ENCODE measurements at places on chromosomes 4 and X.

- no peak for DNase-seq
Measured at GRCh38 chr4:147981305-147981704, 249.4 kb downstream of the ARHGAP10 start.

DNA sequence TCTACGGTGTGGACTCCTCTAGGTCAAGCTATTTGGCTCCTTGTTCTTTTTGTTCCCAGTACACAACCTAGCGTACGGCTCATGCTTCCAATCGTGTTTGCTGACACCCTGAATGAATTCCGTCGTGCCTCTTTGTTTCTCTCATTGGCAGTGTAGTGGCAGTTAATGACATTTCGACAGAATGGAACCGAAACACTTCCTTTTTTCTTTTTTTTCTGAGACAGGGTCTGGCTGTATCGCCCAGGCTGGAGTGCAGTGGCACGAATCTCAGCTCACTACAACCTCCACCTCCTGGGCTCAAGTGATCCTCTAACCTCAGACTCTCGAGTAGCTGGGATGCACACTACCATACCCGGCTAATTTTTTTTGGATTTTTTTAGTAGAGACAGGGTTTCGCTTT lies 113.3 kb upstream of the ATP6AP2 start:
- no peak for DNase-seq

DNA sequence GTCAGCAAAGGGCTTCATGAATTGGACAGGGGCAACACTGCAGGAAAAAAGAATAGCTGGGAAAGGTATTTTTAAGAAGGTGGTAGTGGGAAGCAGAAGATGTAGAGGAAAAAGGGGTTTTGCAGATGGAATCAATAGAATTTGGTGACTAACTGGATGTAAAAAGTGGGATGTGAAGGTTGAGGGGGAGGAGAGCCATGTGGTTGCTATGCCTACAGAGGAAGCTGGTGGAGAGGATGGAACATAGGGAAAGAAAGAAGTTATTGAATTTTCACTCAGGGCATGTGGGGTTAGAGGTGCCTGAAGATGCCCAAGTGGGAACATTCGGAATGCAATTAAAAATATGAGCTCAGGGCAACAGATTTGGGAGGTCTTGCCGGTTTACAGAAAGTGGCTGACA lies 33.0 kb downstream of the REELD1 start:
- DNase-seq, result no peak

DNA sequence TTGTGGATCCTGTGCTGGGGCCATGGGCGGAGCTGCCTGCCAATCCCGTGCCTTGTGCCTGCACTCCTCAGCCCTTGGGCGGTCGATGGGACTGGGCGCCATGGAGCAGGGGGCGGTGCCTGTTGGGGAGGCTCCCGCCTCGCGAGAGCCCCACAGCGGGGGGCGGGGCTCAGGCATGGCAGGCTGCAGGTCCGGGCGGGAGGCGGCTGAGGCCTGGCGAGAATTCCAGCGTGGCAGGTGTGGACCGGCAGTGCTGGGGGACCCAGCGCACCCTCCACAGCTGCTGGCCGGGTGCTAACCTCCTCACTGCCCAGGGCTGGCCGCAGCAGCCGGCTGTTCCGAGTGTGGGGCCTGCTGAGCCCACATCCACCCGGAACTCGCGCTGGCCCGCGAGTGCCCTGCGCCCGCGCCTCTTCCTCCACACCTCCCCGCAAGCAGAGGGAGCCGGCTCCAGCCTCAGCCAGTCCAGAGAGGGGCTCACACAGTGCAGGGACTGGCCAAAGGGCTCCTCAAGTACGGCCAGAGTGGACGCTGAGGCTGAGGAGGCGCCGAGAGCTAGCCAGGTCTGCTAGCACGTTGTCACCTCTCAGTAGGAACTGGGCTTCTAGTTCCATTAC lies 85.9 kb downstream of the GBA3 start:
- DNase-seq, result no peak

- no peak for DNase-seq
Measured at GRCh38 chr4:174600391-174600790, 78.1 kb upstream of the HPGD start.

DNA sequence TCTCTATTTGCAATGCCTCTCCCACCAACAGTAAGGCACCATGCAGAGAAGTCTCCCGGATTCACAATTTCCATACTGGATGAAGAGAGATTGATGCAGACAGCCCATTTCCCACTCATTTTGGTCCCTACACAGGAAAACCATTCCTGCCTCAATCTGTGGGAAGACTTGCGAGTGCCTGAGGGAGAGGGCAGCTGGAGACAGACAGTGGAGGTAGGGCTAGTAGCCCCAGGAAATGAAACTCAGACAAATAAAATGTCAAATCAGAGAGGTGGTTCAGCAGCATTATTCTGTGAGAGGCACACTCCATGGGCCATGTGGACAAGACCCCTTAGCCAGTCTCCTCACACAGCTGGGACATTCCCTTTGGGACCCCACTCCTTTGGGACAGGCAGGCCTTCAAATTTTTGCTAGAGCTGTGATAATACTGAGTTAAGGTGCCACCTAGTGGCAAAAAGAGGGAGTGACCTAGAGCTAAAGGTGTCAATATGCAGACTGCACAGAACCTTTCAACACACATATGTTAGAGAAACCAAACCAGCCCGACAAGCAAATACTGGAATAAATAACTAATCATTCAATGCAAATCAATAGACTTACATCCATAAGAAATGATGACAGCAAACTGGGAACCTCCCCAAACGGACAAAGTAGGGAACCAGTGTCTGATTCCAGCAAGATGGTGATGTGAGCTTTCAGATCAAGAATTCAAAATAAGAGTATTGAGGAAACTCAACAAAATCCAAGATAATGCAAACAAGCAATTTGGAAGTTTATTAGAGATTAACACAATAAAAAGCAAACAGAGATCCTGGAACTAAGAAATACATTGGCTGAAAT lies 1865.3 kb upstream of the AGA start:
- no peak for DNase-seq

- no peak for DNase-seq
Measured at GRCh38 chrX:39652336-39652735, 445.4 kb downstream of the BCOR start.

- no peak for DNase-seq
Measured at GRCh38 chr4:15457406-15458201, 12.1 kb upstream of the CC2D2A start.

DNA sequence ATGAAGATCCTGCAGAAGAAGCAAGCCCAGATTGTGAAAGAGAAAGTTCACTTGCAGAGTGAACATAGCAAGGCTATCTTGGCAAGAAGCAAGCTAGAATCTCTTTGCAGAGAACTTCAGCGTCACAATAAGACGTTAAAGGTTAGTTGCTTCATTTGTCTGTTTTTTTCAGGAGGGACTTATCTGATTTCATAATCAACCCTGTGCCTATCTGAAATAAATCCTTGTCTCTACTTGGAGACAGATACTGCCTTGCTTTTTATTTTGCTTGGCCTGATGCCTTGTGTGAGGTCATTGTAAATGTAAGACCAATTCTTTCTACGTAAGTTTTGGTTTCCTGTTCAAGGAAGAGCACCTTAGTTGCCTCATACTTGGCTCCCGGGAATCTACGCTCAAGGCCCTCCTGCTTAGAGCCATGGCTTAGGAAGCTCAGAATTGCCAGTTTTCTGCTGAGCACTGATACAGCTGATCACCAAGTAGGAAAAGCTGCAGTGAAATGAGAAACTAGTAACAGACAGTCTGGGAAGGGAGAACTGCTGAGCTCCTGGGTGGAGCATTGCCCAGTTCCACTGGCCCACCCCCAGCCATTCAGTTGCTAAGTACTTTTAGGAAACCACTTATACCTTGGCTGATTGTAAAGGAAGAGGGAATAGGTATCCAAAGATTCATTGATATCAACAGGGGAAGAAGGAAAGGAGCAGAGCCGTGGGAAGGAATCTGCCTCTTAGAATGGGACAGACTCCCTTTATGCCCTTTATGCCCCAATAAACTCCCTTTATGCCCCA lies 41.8 kb downstream of the RBBP7 start:
- no peak for DNase-seq

- no peak for DNase-seq
Measured at GRCh38 chrX:49101629-49101984, 21.9 kb upstream of the WDR45 start.

- no peak for DNase-seq
Measured at GRCh38 chr4:74366367-74366911, 1.5 kb downstream of the EREG start.

- DNase-seq, result no peak
Measured at GRCh38 chr4:124804041-124804440, 91.5 kb upstream of the ANKRD50 start.

DNA sequence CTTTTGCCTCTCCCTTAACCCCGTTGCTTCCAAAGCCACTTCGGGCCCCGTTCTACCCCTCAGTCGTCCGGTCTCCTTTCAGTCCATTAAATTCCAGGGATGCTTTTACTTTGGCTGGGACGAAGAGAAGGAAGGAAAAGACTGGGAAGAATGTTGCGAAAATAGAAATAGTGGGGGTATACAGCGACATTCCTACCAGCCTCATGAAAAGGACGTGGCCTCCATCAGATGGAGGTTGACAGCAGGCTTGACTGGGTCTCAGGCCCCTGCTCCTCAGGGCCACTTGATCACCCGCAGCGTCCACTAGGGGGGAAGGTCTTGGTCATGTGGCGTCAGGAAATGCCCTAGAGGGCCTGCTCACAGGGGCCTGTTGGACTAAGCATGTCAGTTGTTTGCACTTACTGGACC lies 657 bp upstream of the ANKRD50 start:
- DNase-seq, result no peak

GRCh38 chr4:152245680-152246079 lies 290.2 kb downstream of the FBXW7 start:
- no peak for DNase-seq

DNA sequence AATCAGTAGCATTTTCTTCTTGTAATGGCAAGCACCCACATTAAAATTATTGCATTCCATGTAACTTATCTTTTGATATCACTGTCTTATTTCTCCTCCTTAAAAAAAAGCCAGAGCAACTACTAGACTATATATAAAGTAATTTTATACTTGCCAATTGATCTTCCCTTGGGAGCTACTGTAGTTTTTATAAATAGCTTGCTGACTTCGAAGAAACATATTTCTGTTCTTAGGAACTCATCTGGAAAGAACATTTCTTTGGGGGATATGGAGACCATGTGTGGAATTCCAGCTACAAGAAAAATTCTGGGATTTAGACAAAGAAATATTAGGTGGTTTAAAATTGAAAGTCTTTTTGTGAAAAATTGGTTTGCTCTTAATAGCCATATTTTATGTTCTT lies 94.9 kb downstream of the BMPR1B start:
- DNase-seq, result no peak

DNA sequence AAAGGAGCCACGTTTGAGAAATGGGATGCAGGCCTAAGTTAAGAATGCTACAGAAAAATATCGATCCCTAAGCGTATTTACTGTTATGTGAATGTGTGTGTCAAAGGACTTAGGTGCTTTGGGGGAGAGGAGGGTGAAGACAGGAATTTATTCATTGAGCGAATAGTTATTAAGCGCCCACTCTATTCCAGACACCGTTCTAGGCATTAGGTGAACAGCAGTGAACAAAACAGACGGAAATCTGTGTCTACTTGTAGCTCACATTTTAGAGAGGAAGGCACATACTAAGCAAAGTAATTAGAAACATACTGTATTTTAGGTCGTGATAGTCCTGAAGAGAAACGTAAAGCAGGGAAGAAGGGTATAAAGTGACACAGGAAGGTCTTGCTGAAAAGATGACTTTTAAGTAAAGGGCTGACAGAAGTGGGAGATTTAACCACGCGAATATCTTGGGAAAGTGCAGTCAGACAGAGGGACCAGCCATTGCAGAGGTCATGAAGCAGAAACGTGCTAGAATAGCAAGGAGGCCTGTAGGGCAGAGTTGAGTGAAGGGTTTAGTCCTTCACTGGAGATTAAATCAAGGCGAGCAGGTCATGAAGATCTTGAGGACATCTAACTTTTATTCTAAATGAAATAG lies 541 bp downstream of the AIMP1 start:
- DNase-seq, result no peak

GRCh38 chrX:22662776-22663175 lies 337.0 kb upstream of the DDX53 start:
- no peak for DNase-seq

- no peak for DNase-seq
Measured at GRCh38 chr4:160406263-160406825, 1303.5 kb downstream of the RAPGEF2 start.

- no peak for DNase-seq
Measured at GRCh38 chr4:186946682-186947294, 223.1 kb upstream of the FAT1 start.

DNA sequence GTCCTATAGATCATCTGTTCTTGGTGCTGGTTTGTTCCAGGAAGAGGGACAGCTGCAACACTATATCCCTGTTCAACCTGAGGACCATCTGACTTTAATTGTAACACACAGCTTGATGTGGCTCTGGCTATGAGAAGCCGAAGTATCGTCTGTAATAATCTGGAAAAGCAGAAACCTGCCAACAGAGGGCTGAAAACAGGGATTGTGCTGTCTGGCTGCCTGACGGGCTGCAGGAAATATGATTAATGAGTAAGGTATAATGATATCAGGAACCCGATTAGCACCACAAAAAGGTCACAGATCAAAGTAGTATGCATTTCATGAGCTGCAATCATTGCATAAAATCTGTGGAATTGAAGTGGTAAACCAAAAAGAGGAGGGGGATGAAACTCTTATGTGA lies 170.4 kb upstream of the MAB21L2 start:
- DNase-seq, result no peak

GRCh38 chrX:135923353-135923752 lies 29.8 kb downstream of the SAGE1 start:
- DNase-seq, result no peak

DNA sequence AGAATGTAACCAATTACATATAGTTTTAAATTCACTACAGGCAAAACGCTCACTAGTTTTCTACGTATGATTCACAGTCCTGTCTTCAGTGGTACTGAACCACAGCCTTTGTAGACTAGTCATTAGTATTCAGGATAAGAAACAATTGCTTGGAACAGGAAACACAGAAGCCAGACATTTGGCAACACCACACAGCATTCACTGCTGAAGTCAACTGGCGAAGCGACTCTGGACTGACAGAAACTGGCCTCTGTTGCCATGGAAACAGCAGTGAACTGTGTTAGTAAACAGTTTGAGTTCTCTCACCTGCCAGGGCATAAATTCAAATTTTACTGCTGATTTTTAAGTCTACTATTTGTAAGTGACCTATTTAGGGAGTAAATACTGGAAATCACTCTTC lies 57.6 kb downstream of the MAPK10 start:
- no peak for DNase-seq

DNA sequence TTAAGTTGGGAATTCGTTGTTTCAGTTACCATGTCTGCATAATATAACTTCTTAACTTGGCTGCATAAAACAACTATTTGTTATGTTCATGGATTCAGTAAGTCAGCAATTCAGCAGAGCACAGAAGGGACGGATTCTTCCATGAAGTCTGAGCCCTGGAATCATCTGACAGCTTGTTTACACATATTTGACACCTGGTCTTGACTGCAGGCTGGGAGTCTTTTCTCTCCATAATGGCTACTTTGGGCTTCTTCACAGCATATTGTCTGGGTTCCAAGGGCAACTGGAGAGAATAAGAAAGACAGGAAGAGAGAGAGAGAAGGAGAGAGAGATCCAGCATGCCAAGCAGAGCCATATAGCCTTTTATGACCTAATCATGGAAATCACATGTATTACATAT lies 23.1 kb downstream of the CENPC start:
- no peak for DNase-seq

- no peak for DNase-seq
Measured at GRCh38 chr4:75484190-75484589, 30.0 kb downstream of the RCHY1 start.

All from stimulated activated CD8-positive, alpha-beta memory T cell treated with anti-CD3 and anti-CD28 coated beads, Interleukin-15, amount 100 ng/mL, for 24 hours (primary cell).